SK-MEL-5 (cell line): ENCODE measurements at places on chromosomes 13 and 19.
A peak's percentile ranks its signal among the peaks of the same experiment; 100 is the strongest.

DNA sequence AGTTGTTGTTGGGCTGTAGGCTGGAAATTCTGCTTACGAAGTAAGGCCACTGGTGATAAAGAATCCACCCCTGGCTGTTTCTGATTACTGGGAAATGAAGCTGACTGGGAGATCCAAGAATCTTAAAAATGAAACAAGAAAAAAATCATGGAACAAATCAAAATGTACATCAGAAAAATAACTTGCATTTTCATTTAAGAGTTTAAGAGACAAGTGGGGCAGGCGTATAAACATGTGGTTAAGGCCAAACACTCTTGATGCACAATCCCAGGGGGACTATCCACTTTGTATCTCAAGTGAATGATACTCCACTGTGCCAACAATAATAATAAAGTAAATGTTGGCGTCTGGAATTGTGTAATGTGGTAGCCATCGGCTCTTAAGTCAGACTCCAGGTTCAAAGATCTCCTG, 24.6 kb downstream of the ZMYM5 start:
- DNase-seq = no peak

GRCh38 chr19:6412061-6412446, 12.6 kb downstream of the KHSRP start:
- no peak for DNase-seq

GRCh38 chr13:70723732-70724131, 615.5 kb upstream of the KLHL1 start:
- peak; percentile 44 for DNase-seq

DNA sequence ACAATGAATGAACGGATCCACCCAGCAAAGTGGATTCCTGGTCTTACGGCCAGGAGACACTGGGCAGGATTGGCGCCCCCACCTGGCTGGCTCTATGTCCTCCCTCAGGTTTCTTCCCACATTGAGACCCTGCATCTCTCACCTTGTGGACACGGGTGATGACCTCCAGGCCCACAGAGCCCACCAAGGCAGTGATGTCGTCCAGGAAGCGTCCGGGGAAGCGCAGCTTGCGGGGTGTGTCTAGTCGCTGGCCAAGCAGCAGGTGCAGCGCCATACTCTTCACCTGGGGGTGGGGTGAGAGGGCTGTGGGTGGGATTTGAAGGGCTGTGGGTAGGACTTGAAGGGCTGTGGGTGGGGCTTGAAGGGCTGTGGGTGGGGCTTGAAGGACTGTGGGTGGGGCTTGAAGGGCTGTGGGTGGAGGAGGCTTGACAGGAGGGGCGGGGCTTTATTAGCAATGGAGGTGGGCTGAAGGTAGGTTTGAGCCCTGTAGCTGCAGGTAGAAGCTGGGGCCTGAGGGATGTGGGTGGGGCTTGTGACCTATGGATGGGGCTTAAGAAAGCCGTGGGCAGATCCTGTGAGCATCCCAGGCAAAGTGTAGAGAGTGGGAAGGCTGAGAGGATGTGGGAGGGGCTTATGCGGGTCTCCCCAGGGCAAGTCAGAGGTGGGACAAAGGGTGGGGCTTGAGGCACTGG, 12.1 kb upstream of the ANGPTL8 start:
- peak; percentile 30 for DNase-seq

GRCh38 chr19:3682286-3682685, 18.0 kb downstream of the PIP5K1C start:
- no peak for DNase-seq

DNA sequence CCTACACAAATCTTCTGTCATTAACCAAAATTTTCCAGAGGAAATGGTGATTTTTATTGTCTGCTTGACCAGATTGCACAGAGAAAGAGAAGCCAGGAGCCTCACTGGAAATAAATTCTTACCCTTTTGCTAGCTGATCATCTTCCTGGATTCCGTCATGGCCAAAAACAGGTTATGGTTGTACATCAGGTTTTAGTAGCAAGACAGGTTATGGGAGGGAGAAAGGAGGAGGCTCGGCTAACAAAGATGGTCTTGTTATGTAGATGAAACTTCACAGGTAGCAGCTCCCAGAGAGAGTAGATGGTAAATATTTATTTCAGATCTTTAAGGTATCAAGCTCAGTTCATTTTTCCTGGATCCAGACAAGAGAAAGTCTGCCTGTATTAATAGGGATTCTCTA, 19.7 kb upstream of the CEACAM3 start:
- DNase-seq = no peak

GRCh38 chr19:1453525-1454364, 3.8 kb downstream of the APC2 start:
- peak; percentile 78 for DNase-seq

DNA sequence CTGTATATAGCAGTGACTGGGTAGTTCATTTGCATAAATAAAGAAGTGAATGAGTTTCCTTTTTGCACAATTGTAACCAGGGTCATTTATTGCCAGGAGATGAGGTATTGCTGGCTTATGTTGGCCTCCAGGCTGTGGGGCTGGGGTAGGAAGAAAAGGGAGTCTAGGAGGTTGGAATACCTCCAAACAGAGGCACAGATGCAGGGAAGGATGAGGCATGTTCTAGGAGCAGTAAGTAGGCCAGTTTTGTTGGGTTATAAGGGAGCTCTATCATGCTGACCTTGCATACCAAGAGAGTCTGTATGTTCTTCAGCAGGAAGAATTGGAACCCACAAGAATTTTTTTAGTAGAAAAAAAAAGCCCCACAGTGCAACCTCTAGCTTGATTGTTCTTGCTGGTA, 17.2 kb upstream of the CYSLTR2 start:
- DNase-seq = no peak

GRCh38 chr19:21323000-21323399, 6.2 kb downstream of the ZNF708 start:
- DNase-seq = no peak

- DNase-seq = no peak
These were observed 4.3 kb downstream of the ONECUT3 start for GRCh38 chr19:1757468-1758230.

- no peak for DNase-seq
These were observed 26.9 kb downstream of the RAP2A start for GRCh38 chr13:97460853-97461252.

- peak; percentile 40 for DNase-seq
These were observed 2.8 kb downstream of the BRME1 start for GRCh38 chr19:13902993-13903555.

GRCh38 chr13:80496721-80497397, 155.9 kb upstream of the SPRY2 start:
- DNase-seq = no peak

DNA sequence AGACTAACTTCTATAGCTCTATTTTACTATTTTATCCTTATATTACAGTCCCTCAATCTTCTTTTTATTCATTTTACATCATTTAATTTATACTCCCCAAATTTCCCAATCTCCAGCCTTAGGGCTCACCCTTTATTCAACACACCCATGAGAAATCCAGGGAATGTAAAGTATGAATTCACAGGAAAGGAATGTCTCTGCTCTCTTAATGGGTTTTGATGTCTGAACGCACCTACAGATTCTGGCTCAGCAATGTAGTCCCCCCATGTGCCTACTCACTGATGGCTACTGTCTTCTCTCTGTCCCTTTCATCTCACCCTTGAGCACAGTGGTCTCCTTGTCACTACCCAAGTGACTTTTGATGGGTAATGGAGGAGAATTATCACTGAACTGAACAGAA, 32.8 kb downstream of the TNFSF13B start:
- no peak for DNase-seq

- DNase-seq = no peak
These were observed 149.5 kb downstream of the DCT start for GRCh38 chr13:94329754-94330551.

DNA sequence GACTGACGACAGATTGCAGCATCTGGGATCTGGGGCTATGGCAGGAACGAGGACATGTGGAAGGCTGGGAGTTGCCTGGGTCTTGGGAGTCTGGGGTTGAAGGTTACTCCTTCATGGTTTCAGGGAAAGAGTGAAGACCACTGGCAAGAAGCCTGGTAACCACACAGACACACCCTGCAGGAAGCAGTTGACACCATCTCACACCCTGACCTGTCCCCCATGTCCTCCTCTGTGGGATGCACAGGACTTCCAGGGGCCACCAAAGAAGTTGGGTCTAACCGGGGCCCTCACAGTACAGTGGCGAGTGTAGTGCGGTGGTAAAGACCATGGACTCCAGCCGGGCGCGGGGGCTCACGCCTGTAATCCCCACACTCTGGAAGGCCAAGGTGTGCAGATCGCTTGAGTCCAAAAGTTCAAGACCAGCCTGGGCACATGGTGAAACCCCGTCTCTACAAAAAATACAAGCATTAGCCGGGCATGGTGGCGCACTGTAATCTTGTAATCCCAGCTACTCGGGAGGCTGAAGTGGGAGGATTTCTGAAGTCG, 10.6 kb upstream of the FFAR2 start:
- DNase-seq = no peak

- no peak for DNase-seq
These were observed 20.5 kb downstream of the CNFN start for GRCh38 chr19:42369433-42370067.

- DNase-seq = peak; percentile 9
These were observed 256.1 kb downstream of the SLITRK6 start for GRCh38 chr13:85543144-85543543.

- DNase-seq = no peak
These were observed 123.8 kb upstream of the PCDH9 start for GRCh38 chr13:67353941-67354340.

GRCh38 chr13:99087954-99088491, 110.2 kb upstream of the DOCK9 start:
- no peak for DNase-seq

- peak; percentile 29 for DNase-seq
These were observed 175.2 kb downstream of the PAN3 start for GRCh38 chr13:28313579-28313978.

- no peak for DNase-seq
These were observed 5.3 kb upstream of the PROZ start for GRCh38 chr13:113152984-113153809.

DNA sequence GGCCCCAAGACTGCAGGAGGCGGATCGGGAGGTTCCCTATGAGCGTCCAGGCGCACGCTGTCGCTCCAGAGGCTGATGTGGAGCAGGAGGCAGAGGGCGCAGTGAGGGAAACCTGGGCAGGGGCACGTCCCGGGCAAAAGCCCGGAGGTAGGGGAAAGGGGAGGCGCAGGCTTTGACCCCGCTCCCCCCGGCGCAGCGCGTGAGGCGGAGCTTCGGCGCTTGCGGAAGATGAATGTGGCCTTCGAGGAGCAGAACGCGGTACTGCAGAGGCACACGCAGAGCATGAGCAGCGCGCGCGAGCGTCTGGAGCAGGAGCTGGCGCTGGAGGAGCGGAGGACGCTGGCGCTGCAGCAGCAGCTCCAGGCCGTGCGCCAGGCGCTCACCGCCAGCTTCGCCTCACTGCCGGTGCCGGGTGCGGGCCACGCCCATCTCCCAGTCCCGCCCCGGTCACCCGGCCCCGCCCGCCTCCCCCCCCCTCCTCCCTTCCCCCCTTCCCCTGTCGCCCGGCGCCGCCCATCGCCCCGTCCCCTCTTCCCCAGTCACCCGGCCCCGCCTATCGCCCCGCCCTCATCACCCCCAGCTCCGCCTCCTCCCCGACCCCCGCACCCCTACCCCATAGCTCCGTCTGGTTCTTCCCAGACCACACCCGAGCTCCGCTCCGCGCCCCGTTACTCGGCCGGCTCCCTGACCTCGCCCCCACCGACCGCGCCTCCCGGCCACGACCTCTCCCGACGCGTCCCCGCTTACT, 4.1 kb downstream of the HMG20B start:
- DNase-seq = peak; percentile 73

- no peak for DNase-seq
These were observed 36.4 kb downstream of the TEX26 start for GRCh38 chr13:30968846-30969245.

DNA sequence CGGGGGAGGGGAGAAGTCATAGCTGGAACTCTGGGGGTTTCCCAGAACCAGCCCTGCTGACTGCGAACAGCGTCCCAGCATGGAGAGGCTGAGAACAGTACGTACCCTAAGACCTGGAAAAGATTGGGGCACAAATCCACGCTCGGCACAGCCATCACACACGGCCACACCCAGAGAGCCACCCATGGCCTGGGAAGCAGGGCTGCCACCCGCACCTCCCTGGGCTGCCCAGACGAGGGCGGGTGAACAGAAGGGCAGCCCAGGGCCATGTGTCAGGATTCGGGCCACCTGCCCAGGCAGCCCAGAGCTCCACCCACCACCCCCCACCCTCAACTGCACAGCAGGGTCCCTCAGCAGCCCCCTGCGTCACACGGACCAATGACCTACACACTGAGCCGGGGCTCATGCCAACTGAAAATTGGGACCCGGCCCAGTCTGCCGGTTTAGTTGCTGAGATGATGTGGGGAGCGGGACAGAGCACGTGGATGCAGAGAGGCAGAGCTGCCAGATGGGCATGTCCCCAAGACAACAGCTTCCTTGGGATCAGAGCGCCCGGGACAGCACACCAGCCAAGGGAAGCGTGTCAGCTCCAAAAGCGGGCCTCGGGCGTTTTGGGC, 8.5 kb downstream of the UBXN6 start:
- DNase-seq = no peak

DNA sequence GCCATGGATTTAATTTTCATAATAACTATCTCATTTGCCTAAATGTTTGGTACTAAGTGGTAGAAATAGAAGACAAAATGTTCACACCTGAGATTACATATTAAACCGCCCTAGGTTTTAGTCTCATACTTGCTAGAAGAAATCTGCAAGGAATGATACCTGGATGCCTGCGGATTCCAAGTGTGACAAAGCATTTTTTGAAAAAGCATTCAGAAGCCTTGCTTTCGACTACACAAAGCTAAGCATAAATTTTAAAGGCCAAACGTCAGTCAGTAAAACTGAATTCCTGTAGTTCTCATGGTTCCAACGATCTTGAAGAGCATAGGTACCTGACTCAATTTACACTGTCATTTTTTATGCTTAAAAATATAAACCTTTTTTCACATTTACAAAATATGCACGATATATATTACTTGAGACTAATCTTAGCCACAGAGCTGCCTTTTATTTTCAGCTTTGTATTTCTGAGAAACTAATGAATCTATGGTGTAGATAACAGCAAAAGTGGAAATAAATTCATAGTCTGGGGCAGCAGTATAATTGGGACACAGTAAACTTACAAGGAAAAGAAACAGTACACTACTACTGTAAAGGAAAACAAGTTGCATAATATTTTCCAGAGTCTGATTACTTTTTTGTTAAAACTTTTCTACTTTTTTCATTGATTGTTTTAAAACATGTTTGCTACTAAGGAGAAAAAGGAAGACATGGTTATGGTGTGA, 1.2 kb upstream of the LRRC63 start:
- DNase-seq = no peak

GRCh38 chr19:42420055-42420544, 7.1 kb downstream of the LIPE start:
- DNase-seq = peak; percentile 69

GRCh38 chr13:76948149-76948548, at the start of gene ACOD1:
Gene ACOD1 (plus strand): TSS chr13:76948511. CDS start chr13:76948559, 48 bp downstream.
- no peak for DNase-seq

GRCh38 chr13:28510066-28510465, 15.1 kb upstream of the FLT1 start:
- DNase-seq = no peak

DNA sequence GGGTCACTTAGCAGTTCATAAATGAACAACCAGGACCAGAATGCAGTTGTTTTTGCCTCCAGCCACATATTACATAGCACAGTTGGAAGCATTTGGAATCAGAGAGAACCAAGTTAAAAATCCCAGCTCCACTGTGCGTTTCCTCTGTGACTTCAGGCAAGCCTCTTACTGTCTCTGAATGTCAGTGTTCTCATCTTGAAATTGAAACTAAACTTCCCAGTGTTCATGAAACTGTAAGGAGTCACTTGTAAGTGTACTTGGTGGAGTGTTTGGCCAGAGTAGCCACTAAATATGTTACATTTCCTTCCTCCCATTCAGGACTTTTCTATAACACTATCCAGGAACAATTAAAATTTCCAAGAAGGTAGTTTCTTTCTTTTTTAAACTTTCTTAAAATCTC, 276.8 kb downstream of the KCNRG start:
- DNase-seq = no peak
